ENCODE measurements at places on chromosomes 12 and 14. TPM values are rescaled to one million over a fixed set of nuclear protein-coding genes. Genes with fewer than 3 reads are reported as not detected.

Gene KRT3
- not detected for polyA plus RNA-seq

Gene ARMH4
- 74.2 TPM for polyA plus RNA-seq

Gene PDZRN4
- polyA plus RNA-seq: 5.7 TPM

Gene HELB
- polyA plus RNA-seq: 6.1 TPM

Gene OR6C68
- not detected for polyA plus RNA-seq

Gene CCDC197
- not detected for polyA plus RNA-seq

Gene IQSEC3
- 7.5 TPM for polyA plus RNA-seq

Gene RALGAPA1
- polyA plus RNA-seq: 47.3 TPM

Gene TAMALIN
- 20.3 TPM for polyA plus RNA-seq

Gene SMCO2
- 0.50 TPM for polyA plus RNA-seq

Gene KRT72
- polyA plus RNA-seq: not detected

Gene PIK3C2G
- polyA plus RNA-seq: 5.2 TPM

Gene NTN4
- polyA plus RNA-seq: 126 TPM

Gene REM2
- polyA plus RNA-seq: 1.9 TPM

Gene PRB3
- 0.19 TPM for polyA plus RNA-seq

Gene RD3L
- not detected for polyA plus RNA-seq

Gene MYH7
- polyA plus RNA-seq: 0.62 TPM

Measured in renal pelvis (tissue), 12 donors.